Upper lobe of left lung (tissue), 6 donors: ENCODE measurements at places on chromosomes 2 and 18. TPM values are rescaled to one million over a fixed set of nuclear protein-coding genes. Genes with fewer than 3 reads are reported as not detected.

DNA sequence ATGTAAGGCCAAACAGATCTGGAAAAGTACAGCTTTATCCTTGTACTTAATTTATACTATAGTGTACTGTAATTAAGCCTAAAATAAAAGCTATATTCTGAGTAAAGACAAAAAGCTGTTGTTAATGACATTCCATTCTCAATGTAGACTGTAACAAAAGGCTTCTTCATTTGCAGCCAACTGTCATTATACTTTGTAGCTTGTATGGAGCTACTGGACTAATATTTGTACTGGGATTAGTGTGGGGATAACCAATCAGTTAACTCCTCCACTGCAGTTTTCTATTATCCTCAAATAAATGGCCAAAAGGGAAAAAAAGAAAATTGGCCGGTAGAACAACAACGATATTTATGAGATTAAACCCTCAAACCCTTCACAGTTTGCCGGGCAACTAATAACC is 66.5 kb downstream of the STK39 start:
- no peaks in the 10 kb centered on the region for H3K4me1 ChIP-seq
- no peak overlapping the region for H3K27ac ChIP-seq
- DNase-seq: no peak
- H3K27me3 ChIP-seq: no peaks in the 10 kb centered on the region
- no peaks in the 10 kb centered on the region for H3K36me3 ChIP-seq

- no peaks in the 10 kb centered on the region for H3K4me1 ChIP-seq
- H3K36me3 ChIP-seq: no peaks in the 10 kb centered on the region
- DNase-seq: no peak
- H3K27ac ChIP-seq: no peak overlapping the region
- no peak overlapping the region for H3K4me3 ChIP-seq
These were observed 290.8 kb downstream of the SLC4A3 start for GRCh38 chr2:219918254-219918653.

- peaks cover 26% of the 10 kb centered on the region for H3K4me1 ChIP-seq
- no peak within 1 kb of the TSS for H3K4me3 ChIP-seq
- no peaks in the 10 kb centered on the region for H3K36me3 ChIP-seq
These were observed at the start of gene WIPF1 for GRCh38 chr2:174597345-174598047. Gene WIPF1 (minus strand): TSS chr2:174597804. CDS start chr2:174585573, 12,231 bp downstream.

GRCh38 chr18:2417861-2418610 is 153.3 kb downstream of the METTL4 start:
- H3K27me3 ChIP-seq: no peaks in the 10 kb centered on the region
- no peaks in the 10 kb centered on the region for H3K36me3 ChIP-seq
- H3K27ac ChIP-seq: no peak overlapping the region
- no peak overlapping the region for H3K4me3 ChIP-seq

- no peak overlapping the region for H3K27ac ChIP-seq
- no peak for DNase-seq
- H3K4me3 ChIP-seq: no peak overlapping the region
- no peaks in the 10 kb centered on the region for H3K36me3 ChIP-seq
- no peaks in the 10 kb centered on the region for H3K27me3 ChIP-seq
These were observed 27.1 kb downstream of the ADCY3 start for GRCh38 chr2:24892928-24893327.

GRCh38 chr2:149597050-149597667 is 9.6 kb upstream of the MMADHC start:
- DNase-seq: no peak
- no peak overlapping the region for H3K27ac ChIP-seq
- no peak overlapping the region for H3K4me3 ChIP-seq
- H3K27me3 ChIP-seq: no peaks in the 10 kb centered on the region
- peaks cover 5% of the 10 kb centered on the region for H3K4me1 ChIP-seq

Gene TMEM178A
- total RNA-seq: 10.5 TPM

Gene CCDC121
- 3.9 TPM for total RNA-seq

Gene ERFE
- total RNA-seq: not detected

Gene RUFY4
- total RNA-seq: 0.22 TPM
